ENCODE measurements at places on chromosomes 2 and 18.

DNA sequence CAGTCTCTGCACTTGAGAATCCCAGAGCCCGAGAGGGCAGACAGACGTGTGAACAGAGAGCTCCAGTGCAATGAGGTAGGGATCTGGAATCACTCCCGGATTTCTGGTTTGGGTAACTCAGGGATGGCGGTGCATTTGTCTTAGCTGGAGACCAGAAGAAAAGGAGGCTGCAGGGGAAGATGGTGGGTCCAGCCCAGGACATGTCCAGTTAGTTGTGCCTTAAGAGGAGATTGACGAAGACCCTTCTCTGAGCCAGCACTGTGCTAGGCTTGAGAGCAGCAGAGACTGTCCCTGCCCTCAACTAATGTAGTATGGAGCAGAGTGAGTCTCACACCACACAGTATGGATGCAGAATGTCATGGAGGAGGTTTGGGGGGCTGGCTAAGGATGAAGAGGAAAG, 150.6 kb upstream of the COPS8 start:
- DNase-seq = no peak

DNA sequence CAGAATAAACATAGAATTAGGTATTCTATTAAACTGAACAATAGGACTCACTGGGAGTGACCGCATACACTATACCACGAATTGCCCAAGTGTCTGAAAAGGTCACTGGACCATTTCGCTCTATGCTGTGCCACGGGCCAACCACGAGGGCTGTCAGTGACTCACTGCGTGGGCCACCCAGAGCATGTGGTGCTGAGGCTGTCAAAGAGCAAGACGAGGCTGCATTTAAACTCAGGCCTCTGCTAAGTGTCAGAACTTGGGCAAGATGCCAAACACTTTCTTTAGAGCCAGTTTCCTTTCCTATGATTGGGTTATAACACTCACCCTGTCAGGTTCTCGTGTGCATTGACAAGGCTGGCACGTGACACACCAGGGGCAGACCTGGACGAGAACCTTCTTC, 97.5 kb downstream of the SH3YL1 start:
- DNase-seq = no peak

GRCh38 chr2:165024199-165024598, 68.9 kb upstream of the SLC38A11 start:
- DNase-seq = no peak

GRCh38 chr2:103005393-103005792, 243.6 kb downstream of the TMEM182 start:
- DNase-seq = no peak

DNA sequence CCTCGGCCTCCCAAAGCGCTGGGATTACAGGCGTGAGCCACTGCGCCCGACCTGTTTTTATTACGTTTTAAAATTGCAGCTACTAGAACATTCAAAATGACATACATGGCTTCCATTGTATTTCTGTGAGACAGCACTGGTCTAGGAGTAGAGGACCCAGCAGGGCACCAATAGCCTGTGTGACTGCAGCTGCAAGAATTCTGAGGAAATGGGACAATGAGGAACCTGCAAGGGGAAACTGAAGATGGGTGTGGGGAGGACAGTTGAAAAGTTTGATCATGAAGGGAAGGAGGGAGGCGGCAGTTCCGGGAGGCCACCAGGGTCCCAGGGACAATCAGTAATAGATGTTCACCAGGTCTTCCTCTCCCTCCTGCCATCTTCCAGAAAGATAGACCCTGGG, 13.9 kb upstream of the DNPEP start:
- no peak for DNase-seq

Measured in ovary (tissue), 10 donors.